ENCODE measurements at places on chromosomes 5 and 9.

DNA sequence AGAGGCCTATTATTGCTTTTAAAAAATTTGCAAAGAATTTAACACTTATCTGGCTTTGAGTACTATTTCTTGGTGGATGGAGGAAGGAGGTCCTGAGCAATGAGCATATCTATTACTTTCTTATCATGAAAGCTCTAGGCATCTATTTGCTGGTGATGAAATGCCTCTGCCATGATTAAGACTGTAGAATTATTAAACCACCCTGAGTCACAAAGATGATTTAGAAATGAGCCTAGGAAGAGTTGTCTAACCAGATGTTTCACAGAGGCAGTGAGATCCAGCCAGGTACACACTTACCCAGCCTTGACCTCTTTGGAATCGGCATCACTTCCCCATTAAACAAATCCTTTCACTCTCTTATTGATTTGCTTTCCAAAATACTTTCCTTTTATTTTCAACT lies 304.4 kb upstream of the KIF2A start:
- DNase-seq: no peak

DNA sequence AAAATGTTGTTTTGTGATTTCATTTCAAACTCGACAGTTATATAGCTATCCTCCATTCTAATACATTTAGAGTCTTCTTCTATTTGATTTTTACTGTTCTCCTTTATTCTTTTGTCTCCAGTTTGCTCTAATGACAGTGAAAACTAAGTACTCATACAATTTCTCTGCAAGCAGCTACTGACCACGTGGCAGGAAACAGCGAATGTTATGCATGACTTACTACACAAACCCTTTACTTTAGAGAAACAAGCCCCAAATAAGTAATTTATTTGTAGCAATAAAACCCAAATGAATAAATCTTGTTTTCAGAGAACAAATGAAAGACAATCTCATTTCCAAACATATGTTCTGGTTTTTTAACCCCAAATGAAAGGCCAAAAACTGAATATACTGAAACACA lies 41.9 kb downstream of the CDH6 start:
- no peak for DNase-seq

- DNase-seq: no peak
These were observed 10.4 kb downstream of the DAB2 start for GRCh38 chr5:39414426-39414825.

DNA sequence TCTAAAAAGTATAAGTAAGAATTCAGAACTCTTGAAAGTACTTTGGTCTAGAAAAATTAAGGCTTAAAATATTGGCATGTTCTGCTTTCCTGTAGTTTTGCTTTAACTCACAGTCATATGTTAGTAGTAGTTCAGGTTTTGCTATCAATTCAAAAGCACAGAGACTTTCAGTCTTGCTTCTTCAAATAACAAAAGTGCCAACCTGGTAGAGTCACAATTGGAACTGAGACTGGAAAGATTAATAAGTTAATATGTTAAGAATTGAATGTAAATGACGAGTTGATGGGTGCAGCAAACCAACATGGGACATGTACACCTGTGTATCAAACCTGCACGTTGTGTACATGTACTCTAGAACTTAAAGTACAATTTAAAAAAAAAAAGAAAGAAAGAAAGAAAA lies 822.3 kb downstream of the MTRR start:
- DNase-seq: no peak

GRCh38 chr5:159921721-159922120 lies 5.4 kb downstream of the ADRA1B start:
- DNase-seq: no peak

- no peak for DNase-seq
These were observed 115.7 kb downstream of the MAN2A1 start for GRCh38 chr5:109805472-109805871.

- DNase-seq: no peak
These were observed 10.7 kb downstream of the PRRC2B start for GRCh38 chr9:131404581-131404980.

DNA sequence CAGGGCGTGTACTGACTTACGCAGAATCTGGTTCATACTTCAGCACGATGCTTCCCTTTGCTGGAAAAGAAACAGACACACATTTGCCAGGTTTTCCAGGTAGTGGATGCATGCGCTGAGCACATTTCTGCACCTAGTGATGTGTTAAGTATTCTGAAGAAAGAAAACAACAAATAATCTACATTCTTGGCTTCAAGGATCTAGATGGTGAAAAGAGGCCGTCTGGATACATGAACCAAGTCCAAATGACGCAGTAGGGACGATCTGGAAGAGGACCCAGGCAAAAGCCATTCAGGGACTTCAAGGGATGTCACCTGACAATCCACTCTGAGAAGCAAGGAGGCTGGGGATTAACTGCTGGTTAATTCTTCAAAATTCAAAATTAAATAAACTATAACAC lies 30.4 kb downstream of the NSUN2 start:
- DNase-seq: no peak

GRCh38 chr9:103301051-103301450 lies 305.9 kb downstream of the CYLC2 start:
- DNase-seq: no peak

- no peak for DNase-seq
These were observed 3.0 kb upstream of the MXD3 start for GRCh38 chr5:177314376-177315342.

GRCh38 chr5:111280282-111280951 lies 56.2 kb downstream of the CAMK4 start:
- DNase-seq: no peak

DNA sequence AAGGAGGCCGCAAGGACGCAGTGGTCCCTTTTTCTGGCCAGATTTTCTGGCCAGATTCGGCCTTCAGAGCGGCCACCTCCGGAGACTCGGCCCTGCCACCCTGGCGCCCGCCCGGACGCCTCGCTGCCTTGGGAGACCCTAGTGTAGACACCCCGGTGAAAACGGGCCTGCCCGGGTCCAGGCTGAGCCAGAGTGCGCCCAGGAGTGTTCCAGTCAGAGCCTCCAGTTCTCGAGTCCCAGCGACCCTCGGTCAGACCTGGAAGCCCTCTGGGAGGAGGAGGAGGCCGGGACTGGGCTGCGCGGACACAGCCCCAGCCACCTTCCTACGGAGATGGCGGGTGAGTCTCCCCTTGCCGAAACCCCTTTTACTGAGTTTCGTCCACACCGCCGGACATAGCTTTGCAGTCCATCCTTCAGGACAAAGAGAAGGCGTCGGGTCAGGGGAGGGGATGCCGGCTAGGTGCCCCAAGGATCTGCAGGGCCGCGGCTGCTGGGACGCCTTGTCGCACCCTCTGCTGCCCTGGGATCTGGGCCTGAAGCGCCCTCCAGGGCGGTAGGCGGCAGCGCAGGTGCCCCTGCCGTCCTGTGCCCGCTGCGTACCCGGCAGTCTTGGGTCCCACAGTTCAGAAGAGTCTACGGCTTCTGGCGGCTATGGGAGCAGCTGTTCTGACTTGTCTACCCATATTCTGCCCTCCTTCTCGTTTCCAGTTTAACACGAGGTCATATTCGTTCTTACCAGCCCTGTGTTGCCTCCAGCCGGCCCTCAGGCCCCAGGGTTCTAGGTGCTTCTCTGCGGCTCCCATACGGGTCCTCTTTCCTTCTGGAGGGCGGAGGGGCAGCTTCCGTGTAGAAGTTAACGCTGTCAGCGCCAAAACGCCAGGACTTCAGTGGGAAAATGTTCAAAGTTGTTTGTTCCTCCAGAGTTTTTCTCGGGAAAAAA lies 1771.7 kb upstream of the CDH9 start:
- no peak for DNase-seq

GRCh38 chr5:151239237-151239861 lies 13.6 kb upstream of the GM2A start:
- peak; percentile 67 for DNase-seq
